ENCODE measurements at places on chromosomes 3 and 15. TPM values are rescaled to one million over a fixed set of nuclear protein-coding genes. Genes with fewer than 3 reads are reported as not detected.

Gene CPNE9
- total RNA-seq: 0.16 TPM

Gene POTEB
- not detected for total RNA-seq

Gene CCDC13
- total RNA-seq: 0.42 TPM

Gene SMCO1
- not detected for total RNA-seq

Gene TRIM71
- 0.07 TPM for total RNA-seq

Gene ZNF106
- 48.5 TPM for total RNA-seq

- DNase-seq: no peak
Measured at GRCh38 chr15:39852250-39852649, 67.8 kb downstream of the GPR176 start.

DNA sequence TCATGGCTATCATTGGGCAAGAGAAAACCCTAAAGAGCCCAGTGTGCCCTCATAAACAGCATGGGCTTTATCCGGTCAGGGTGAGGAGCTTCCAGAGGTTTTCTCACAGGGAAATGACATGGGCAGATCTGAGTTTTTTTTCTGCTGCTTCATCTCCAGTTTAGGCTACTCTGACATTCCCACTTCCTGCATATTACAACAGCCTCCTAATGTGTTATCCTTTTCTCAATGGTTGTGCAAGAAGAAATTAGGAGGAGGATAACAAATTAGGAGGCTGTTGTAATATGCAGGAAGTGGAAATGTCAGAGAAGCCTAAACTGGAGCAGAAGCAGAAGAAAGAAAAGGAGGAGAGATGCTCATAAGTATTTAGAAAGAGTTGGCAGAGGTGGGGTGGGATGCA, 175.6 kb downstream of the MTHFS start:
- no peak for DNase-seq

GRCh38 chr3:151331696-151332095, 2.3 kb upstream of the P2RY13 start:
- DNase-seq: no peak

DNA sequence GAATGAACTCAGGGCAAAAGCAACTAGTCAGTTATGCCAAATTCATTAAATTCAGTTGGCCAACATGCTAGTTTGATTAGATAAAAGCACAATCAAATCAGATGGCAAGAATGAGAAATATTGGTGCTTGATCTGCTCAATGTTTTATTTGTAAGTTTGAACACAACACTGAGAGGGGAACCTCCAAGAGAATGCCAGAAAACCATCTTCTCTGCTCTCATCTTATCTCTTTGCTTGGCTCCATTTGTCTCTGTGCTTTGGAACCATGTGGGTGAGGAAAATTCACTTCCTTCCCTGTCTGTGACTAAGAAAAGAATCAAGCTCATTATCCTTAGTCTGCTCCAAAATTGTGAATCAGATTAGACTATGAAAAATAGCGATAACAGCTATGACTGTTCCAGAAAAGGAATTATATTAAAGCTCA, 43.6 kb upstream of the DCBLD2 start:
- DNase-seq: no peak

DNA sequence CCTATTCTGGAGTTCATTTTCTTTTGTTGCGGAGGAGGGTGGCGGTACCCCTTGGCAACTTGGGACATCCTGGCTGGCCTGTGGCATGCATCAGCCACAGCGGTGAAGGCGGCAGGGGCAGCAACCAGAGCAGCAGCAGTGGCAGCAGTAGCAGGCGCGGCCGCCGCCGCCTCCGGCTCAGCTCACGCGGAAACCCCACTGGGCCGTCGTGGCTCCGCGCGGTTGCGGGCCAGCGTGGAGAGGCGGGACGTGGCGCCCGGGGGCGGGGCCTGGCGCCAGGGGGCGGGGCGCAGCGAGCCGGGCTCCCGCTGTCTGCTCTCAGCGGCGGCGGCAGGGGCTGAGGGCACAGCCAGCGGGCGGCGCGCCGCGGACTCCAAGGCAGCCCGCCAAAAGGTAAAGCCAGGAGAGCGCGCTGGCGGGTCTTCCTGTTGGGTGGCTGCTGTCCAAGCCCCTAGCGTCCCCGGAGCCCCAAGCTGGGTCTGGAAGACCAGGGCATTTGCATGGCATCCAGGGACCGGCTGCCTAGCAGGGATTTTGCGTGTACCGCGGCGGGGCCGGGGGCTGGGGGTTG, 334.4 kb upstream of the THRB start:
- DNase-seq: no peak

- DNase-seq: no peak
Measured at GRCh38 chr3:49248840-49249227, 28.2 kb downstream of the C3orf62 start.

DNA sequence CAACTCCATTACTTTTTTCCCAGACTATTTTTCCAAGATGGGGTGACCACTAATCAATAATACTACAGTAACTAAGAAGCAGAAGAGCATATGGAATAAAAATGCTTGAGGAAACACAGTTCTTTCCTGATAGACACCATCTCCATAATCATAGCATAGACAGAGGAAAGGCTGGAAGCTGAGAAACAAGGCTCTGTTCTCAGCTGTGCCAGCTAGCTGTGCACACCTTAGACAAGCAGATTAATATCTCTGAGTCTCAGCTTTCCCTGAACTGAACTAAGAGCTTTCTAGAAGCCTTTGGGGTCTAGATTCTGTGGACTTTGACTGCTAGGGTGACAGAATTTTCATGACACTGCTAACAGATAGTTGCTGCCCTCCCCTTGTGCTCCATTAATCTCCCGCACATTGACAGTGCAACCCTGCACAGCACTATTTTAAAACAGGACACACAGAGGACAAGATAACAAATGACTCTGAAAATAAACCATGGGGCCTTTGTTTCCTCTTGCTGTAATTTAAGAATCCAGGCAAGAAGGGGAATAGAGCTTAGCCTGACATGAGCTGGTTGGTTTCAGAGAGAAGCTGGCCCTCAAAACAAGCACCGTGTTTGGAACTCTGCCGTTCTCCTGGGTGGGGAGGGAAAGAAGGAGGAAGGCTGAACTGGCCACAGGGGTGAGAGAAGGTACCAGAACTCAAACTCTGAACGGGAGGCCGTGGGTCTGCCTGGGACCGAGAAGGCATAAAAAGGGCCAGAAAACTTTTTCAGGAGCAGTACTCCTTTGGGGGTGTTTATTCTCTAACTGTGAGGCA, 67.4 kb downstream of the ATP13A5 start:
- no peak for DNase-seq
